ENCODE measurements at places on chromosomes 6 and 20.

DNA sequence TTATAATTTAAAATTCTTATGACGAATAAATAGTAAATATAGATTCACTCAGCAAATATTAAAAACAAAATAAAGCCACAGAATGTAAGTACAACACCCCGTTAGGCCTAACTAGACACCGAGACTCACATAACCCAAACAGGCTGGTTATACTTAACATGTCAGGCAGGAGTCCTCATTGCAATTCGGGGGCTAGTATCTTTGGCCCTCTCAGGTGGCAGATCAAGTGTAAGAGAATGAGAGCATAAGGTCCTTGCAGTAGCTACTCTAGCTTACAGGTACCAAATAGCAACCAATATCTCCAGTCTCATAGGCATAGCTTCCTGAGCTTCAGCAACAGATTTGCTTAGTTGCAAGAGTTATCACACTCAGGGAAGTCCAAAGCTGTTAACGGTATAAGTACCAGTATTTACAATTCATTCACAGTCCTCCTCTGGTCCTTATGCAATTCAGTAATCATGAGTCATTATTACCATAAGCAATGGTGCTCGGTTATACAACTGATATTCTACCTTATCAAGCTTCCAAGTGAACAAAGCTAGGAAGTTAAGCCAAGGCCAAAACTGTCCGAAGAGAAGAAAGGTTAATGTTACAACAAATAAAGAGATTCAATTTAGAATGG, 20.1 kb downstream of the REV3L start:
- no peak for DNase-seq

- no peak for DNase-seq
Measured at GRCh38 chr20:62686869-62687830, 21.5 kb upstream of the NTSR1 start.

GRCh38 chr6:109799664-109800063, 108.6 kb downstream of the FIG4 start:
- DNase-seq: no peak

GRCh38 chr20:56955680-56956079, 310.8 kb downstream of the BMP7 start:
- no peak for DNase-seq
